ENCODE measurements at places on chromosomes 5 and 9.

DNA sequence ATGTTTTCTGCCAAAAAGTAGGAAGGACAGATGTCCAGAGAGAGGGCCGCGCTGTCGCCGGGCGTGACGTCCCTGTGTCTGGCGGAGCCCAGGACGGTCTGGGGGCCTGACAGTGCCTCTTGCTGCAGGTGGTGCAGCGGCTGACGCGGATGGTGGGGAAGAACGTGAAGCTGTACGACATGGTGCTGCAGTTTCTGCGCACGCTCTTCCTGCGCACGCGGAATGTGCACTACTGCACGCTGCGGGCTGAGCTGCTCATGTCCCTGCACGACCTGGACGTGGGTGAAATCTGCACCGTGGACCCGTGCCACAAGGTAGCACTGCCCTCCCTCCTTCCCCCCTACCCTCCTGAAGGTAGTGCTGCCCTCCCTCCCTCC lies 7.8 kb downstream of the NELFB start:
- DNase-seq = no peak

- DNase-seq = no peak
Observed at GRCh38 chr9:68690088-68690487, 15.0 kb upstream of the PIP5K1B start.

DNA sequence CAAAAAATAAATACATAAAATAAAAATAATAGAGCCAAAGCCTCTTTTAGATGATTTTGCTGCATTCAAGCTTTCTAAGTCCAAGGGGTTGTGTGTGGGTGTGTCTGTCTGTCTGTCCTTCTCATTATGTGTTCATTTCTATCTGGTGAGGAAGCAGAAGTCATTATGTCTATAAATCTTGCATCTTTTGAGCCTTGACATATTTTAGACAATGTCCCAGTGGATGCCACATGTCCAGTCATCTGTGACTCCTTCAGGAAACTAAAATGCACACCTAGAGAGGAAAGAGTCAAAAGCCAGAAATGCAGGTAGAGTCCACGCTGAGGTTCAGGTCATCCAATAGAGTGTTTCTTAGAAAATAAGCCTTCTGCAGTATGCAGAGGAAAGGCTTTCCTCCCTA lies 80.9 kb downstream of the GALNT10 start:
- DNase-seq = no peak

DNA sequence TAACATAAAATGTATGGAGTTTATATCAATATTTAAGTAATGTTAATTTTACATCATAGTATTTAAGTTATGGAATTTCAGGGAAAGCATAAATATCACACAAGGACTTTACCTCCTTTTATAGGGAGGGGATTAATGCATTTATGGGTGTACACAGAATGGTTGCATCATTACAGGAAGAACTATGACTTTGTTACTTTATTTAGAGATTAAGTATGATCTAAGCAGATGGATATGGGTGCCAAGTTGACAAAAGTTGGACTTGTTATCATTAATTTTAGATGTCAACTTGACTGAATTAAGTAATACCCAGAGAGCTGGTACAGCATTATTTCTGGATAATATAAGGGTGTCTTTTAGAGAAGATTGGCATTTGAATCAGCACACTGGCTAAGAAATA lies 160.5 kb upstream of the CDH10 start:
- no peak for DNase-seq

DNA sequence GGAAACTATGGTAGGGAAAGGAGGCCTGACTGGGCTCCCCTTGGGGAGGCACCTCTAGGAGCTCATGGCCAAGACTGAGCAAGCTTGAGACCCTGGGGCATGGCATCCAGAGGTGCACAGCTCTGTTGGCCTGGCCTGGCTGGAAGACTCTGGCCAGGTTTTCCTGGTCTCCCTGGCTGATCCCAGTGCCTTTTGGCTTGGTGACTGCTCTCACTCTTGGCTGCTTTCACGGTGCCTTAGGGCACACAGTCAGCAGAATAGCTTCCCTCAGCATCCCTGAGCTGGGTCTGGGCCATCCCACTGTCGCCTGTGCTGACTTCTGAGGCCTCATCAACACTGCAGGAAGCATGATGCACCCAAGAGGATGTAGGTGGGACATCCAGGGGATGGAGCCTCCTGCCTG lies 13.4 kb upstream of the DELE1 start:
- DNase-seq = no peak

DNA sequence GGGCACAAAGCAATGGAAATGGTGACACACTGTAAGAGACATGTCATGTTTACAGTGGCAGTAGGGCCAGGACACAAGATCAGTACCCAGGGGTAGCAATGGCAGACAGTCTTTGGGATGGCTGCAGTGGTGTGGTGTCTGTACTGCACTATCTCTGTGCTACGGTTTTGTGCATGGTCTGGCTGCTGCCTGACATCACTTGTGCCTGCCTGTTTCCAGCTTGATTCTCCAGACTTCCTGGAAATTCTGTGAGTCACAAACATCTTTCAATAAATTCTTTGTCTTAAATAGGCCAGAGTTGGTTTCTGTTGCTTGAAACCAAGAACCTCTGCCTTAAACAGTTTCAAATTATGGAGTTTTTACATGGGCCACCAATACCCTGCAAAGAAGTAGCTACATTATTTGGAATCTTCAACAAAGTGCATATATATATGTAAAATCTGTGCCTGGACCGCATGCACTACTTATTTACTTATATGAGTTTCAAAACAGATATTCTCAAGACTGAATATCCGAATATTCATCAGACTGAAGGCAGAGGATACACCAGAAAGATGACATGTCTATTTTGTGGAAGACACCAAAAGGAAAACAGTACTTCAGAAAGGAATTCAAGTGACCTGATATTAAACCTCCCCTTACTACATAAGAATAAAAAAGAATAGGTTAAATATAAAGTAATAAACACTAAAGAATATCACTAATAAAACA lies 188.1 kb downstream of the RFX3 start:
- DNase-seq = peak; percentile 15

DNA sequence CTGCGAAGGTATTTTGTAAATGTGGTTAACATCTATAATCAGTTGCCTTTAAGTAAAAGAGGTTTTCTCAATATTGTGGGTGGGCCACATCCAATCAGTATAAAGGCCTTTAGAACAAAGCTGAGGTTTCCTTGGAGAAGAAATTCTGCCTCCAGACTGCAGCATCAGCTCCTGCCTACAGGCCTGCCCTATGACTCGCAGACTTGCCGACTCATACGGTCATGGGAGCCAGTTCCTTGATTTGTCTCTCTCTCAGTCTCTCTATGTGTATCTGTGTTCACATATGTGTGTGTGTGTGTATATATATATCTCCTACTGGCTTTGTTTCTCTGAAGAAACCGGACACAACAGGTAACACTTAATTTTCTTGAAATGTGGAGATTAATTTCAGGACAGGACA lies 45.3 kb downstream of the SLC36A1 start:
- DNase-seq = peak; percentile 4

GRCh38 chr9:114250235-114250568 lies 72.7 kb upstream of the ORM1 start:
- no peak for DNase-seq

GRCh38 chr5:32027093-32027716 lies 146.9 kb downstream of the GOLPH3 start:
- DNase-seq = no peak

GRCh38 chr9:90552317-90552716 lies 90.3 kb downstream of the DIRAS2 start:
- DNase-seq = no peak

GRCh38 chr9:113569472-113570060 lies 106.0 kb downstream of the RGS3 start:
- DNase-seq = no peak

- DNase-seq = peak; percentile 37
Observed at GRCh38 chr5:473551-474192, 30.7 kb downstream of the EXOC3 start.

GRCh38 chr9:13705918-13706317 lies 426.4 kb upstream of the MPDZ start:
- DNase-seq = no peak

- DNase-seq = peak; percentile 5
Observed at GRCh38 chr5:40877371-40877988, 31.8 kb upstream of the C7 start.

DNA sequence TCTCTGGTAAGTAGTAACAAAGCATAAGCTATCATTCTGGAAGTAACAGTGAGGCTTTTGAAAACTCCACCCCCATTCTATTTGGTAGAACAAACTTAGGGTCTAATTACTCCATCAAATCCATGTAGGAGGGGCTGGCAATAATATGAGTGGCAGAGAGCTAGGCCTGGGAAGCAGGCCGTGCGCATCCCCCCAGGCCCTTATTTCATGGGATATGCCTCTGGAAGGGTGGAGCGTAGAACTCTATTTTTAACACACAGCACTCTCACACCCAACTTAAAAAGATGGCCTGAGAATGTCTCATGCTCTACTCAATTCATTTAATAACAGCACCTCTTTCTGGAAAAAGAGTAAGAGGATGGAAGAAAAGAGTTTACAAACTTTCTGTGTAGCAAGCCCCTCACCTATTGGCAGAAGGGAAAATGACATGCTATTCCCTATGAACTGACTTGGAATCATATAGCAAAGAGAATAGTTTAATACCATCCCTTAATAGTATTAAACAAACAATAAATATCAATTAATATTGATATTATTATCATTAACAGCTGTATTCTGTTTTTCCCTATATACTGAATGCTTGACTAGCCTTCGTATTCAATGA lies 233.2 kb downstream of the KCTD16 start:
- no peak for DNase-seq

- no peak for DNase-seq
Observed at GRCh38 chr9:78001946-78002731, 29.5 kb downstream of the GNAQ start.

GRCh38 chr9:89006996-89007967 lies 16.0 kb downstream of the S1PR3 start:
- no peak for DNase-seq

Measured in stimulated activated CD4-positive, alpha-beta T cell treated with anti-CD3 and anti-CD28 coated beads, Interleukin-2, amount 100 ng/mL, for 24 hours (primary cell).